ENCODE measurements at places on chromosomes 7 and 10.

- no peak for DNase-seq
These were observed 44.8 kb upstream of the SLC16A12 start for GRCh38 chr10:89580243-89580642.

DNA sequence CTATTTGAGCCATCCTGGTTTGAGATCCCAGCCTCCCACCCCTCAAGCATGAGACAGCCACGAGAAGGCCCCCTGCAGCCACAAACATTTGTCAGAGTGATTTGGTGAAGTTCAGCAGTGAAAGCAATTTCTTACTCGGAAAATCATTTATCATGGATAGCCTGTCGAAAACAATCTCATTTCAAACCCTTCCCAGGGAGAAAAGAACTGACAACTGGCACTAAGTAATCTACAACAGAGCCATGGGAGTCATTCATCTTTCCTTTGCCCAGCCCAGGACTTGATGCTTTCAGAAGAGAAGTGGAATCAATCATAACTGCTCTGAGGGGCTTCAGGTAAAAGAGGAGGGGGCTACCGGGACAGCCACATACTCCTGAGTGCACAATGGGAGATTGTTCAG lies 411.2 kb downstream of the KCNMA1 start:
- DNase-seq = no peak

GRCh38 chr10:76977046-76977445 lies 660.6 kb downstream of the KCNMA1 start:
- no peak for DNase-seq

- no peak for DNase-seq
These were observed at the start of gene TACC2 for GRCh38 chr10:121988361-121989324. TSS of gene TACC2 (plus strand) at chr10:121989163. CDS start at chr10:122021982, 32,819 bp downstream.

GRCh38 chr10:32149252-32149955 lies 93.2 kb upstream of the KIF5B start:
- DNase-seq = no peak

DNA sequence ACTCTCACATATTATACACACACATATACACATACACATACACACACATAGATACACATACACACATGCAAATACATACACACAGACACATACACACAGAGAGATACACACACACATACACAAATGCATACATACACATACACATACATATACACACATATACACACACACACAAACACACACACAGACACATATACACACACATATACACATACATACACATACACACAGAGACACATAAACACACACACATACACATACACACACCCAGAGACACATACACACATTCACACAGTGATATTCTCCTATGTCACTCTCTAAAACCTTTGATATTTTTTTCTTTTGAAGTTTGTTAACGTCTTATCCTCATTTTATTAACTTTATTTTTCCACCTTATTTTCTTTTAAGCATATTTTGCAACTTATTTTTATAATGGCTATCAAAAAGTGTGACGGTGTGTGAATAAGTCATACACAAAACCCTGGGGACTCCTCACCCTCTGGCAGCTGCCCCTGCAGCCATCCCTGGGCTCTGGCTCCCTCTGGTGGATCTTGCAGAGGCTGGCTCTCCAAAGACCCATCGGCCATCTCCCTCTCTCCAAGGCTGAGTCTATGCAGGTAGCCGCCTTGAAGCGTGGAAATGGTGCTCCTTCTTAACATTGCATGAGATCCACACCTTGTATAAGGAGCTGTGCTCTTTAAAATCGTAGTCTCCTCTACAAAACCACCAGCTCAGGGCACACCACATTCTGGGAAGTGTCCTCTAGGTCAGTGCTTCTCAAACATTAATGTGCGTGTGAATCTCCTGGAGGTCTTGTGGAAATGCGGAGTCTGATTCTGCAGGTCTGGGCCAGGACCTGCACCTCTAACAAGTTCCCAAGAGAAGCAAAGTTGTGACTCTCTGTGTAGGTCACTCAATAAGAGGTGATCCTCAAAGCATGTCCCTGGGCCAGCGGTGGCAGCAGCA lies 4.1 kb upstream of the C10orf120 start:
- DNase-seq = peak; percentile 87

- DNase-seq = no peak
These were observed 45.5 kb downstream of the AOC1 start for GRCh38 chr7:150897502-150898474.

GRCh38 chr10:32295027-32295426 lies 51.9 kb downstream of the EPC1 start:
- DNase-seq = no peak

DNA sequence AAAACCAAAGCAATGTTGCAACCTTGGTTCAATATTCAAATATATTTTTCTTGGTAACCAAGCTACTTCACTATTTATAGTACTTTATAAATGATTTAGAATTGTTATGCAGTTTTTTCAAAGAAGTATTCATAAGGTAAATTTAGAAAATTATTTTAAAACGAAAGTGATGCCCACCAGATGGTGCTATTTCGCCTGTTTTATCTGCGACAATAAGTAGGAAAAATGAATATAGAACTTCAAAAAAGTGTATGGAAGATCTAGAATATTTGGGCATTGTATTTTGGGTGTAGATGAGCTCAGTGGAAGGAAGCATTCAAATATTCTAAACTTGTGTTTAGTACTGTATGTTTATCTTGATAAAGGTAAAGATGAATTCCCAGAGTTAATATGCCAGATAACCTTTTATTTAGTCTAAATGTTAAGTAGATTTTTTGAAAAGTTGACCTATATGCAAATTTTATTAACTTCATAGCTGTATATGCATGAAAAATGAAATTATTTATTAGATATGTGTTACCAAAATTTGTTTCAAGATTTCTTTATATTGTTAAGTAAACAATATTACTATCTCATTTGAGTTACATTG lies 93.2 kb downstream of the ADK start:
- no peak for DNase-seq

GRCh38 chr7:131521651-131522163 lies 34.7 kb downstream of the PODXL start:
- no peak for DNase-seq

DNA sequence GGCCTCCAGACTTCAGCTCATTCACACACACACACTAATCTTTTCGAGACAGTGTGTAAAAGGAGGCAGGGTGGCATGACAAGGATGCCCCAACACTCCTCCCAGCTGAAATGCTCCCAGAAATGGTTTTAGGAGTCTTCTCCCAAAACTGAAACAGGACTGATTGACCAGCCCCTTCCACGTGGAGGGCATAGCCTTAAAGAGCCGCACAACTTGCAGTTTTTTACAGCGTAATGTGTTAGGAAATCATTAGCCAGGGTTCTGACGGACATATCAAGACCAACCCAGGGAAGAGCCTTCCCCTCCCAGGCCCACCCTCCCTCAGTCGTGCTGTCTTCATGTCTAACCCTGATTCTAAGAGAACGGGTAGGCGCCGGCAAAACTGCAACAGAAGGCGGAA lies 224.6 kb downstream of the TNS3 start:
- DNase-seq = no peak

DNA sequence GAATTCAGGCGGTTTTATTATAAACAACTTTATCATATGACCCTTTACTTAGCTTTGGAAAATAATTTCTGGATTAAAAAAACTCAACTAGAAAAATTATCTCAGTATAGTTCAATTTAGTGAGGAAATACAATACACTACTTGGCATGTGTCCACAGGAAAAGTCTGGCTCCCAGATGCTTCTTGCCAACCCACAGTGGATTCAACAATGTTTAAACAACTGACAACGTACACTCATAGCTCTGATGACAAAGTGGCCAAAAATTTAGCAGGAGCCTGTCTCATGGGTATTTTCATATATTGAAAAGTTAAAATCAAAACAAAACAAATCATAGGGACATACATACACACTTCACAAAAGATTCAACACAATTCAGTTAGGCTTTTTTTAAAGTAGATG lies 158.8 kb downstream of the SKAP2 start:
- no peak for DNase-seq

DNA sequence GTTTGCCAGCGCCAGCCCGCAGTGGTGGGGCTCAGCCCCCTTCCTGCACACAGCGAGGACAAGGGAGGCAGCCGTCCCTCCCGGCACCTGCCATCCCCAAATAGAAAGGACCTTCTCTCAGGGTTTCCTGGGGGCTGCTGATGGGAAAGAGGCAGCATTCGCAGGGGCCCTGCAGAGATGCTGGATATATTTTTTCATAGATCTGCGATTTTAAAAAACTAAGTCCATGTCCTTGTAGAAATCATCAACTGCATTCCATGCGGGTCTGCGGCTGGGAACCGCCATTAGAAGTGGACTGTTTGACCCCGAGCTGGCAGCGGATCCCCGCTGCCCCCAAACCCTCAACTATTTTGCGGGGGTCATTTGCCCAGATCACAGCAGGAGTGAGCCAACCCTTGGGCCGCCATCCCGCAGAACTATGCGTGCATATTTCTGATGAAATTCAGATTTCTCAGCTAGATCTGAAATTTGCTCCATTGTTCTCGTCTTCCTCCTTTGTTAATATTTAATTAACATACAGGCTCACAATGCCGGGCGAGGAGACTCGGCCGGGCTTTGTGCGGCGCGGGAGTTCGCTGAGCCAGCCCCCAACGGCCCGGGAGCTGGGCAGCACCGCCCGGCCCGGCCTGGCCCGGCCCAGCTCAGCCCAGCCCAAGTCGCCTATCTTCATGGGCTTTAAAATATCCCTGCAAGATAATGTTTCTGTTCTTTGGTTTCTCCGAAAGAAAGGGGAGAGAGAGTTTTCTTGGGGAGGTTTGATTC lies 2.0 kb downstream of the EN2 start:
- DNase-seq = no peak

DNA sequence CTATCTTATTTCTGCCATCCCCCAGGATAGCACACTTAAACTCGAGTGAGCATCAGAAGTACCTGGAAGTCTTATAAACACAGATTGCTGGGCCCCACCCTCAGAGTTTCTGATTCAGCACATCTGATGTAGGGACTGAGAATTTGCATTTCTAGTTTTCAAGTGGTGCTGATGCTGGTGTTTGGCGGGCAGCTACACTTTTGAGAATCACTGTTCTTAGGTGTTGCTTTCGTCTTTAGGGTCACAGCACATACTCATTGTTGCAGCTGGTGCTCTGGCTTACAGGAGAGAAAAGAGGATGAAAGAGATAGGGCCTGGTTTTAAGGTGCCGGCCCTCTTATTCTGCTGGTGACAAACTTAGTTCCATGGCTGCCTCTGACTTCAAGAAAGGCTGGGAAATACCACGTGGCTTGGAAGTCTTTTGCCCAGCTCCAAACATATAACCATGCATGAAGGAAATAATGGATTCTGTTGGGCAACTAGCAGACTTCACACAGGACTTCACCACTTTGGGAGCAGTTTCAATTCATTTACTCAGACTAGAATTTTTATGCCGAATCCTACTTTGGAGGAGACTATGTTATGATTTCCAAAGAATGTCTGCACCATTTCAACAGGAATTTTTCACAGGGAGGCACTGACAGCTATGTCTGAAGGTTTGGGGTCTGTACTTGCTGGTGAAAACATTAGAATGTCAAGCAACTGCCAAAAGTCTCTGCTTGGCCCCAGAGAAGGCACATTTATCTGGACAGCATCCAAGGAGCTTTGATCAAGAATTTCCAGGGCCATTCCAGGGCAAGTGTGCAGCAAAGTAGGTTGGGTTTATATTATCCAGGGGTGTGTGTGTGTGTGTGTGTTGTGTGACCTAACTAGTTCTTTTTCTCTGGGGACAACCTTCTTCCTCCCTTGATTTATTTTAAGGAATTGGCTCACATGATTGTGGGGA lies 6.9 kb upstream of the MINDY4 start:
- no peak for DNase-seq

- DNase-seq = no peak
These were observed 54.8 kb upstream of the CALCR start for GRCh38 chr7:93629291-93629801.

DNA sequence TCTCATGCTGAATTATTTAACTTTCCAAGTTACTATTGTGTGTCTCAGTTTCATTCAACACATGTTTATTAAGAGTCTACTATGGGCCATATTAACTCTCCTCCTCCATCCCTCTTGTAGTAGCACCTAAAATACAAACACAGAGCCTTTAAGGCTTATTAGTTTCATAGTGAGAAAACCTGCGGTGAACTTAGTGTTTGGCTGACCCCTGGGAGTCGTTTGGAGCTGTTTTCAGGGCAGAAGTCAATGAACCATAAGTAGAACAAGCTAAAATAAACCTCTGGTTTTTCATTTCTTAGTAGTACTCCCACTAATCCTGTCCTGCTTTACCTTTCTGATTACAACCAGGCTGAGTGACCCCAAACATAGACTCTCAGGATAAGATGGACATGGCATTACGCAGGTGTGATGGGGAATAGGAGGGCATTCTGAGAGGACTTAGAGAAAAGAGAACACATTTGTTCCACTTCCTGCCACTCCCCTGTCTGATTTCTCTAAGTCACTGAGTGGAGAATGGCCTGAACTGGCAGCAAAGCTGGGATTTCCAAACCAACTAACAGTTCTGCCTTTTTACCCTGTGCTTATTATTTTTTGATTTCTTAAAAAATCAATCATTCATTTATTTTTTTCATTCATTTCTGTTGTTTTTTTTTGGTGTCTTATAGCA lies 74.5 kb downstream of the LRMDA start:
- DNase-seq = no peak

- peak; percentile 52 for DNase-seq
These were observed at the start of gene KMT2C for GRCh38 chr7:152435384-152436110. TSS of gene KMT2C (minus strand) at chr7:152436003. CDS start at chr7:152435786, 217 bp downstream.

DNA sequence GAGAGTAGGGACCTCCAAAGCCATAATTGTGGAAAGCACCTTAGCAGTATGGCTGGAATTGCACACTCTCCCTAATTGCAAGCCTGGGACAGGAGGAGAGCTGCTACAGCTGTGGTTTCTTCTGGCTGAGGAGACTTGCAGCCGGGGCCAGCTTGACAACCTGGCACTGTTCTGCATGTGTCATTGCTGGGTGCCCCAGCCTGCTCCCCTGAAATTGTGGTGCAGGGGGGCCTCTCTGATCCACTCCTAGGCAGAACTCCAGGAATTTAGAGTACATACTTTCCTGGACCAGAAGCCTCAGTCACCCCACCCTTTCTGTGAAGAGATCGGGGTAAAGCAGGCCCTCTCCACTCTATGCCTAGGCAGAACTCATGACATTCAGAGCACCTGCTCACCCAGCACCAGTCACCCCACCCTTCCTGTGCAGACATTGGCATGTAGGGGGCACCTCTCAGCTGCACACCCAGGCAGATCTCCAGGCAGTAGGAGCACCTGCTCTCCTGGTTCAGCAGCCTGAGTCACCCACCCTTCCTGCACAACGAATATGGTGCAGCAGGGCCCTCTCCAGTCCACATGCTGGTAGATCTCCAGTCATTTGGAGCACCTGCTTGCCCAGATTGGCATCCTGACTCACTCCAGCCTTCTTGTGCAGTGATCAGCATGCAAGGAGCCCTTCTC lies 34.4 kb upstream of the DYNC1I1 start:
- DNase-seq = no peak

- no peak for DNase-seq
These were observed 19.8 kb downstream of the TECPR1 start for GRCh38 chr7:98232263-98232585.

- DNase-seq = no peak
These were observed 29.2 kb downstream of the GBX1 start for GRCh38 chr7:151138153-151138851.

DNA sequence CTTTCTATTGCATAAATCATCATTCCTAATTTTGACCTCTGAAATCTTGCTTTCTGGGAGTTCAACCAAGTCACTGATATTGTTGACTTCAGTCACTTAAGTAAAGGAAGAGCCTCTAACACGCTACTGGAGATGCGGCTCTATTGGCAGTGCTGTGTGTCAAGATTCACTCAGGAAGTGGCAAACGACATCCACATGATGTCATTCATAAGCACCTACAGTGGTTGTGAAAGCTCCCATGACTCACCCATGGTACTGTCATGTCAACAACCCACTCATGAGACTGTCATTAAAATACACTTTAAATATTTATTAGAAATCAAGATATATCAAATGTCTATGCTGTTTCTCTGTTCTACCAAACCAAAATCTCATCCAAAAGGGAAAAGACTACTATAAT lies 52.5 kb upstream of the LHFPL3 start:
- no peak for DNase-seq
